ENCODE measurements at places on chromosomes 12 and 14.
A peak's percentile ranks its signal among the peaks of the same experiment; 100 is the strongest.

- DNase-seq: no peak
Observed at GRCh38 chr12:46256942-46257341, 11.9 kb downstream of the SLC38A1 start.

DNA sequence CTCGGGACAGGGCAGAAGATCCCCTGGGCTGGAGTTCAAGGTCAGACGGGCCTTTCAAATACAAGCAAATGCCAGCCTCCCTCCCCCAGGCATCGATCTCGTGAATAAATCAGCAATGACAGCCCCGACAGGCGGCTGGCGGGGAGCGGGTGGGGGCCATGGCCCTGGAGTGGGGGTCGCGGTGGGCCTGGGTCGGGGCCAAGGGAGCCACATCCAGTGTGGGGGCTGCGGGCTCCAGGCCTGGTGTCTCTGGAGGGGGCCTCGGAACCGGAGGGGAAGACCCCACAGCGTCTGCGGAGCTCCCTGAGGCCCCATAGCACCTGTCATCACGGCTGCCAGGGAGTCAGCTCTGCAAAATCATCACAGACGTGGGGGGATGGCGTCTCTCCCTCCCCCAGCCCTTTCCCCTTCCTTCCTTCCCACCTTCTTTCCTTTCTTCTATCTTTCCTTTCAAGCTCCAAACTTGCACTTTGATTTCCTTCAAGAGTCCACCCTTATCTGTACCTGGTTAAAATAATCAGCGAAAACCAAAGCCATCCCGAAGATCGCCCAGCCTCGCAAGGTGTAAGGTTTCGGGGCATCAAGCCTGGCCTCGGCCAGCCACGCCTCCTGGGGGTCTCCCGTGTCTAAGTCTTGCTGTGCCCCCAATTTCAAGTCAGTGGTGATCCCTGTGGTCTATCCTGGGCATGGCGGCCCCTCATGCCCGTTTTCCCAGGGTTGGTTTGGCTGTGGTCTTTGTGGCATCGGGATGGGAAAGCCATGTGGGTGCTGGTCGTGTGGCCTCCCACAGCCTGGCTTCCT, 92.1 kb downstream of the NOC4L start:
- DNase-seq: no peak

DNA sequence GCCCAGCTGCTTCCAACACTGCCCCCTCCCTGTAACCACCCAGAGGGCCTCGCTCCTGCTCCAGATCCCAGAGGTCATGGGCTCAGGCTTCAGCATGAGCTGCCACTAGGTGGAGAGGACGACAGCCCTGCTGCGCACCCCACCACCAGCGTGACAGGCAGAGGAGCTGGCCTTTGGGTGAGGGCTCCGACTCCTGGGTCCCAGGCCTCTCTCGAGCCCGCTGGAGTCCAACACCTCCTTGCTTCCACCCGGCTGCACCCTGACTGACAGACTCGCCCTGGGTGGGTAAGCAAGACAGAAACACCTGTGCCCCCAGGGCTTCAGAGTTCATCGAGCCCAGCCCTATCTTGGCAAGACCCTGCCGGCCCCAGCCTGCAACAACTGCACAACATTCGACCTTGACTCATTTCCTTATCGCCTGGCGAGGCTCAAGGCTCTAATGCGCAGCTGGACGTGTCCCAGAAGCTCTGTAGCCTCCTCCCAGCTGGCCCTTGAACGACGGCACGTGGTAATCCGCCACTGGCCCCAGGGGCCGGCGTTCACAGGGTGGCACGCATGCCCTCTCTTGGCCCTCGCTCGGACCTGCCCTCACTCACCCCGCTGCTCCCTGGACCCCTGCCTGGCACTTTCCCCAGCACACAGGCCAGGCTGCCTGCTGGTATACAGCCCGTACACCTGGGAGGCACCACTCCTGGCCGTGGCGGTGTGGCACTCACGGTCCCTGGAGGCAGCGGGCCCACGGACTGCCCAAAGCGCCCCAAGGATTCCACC, 28.0 kb downstream of the VPS37B start:
- DNase-seq: no peak

GRCh38 chr12:108633534-108634248, at the start of gene SELPLG:
SELPLG (minus strand) TSS chr12:108633894; CDS start chr12:108624307, 9,587 bp downstream.
- no peak for DNase-seq

DNA sequence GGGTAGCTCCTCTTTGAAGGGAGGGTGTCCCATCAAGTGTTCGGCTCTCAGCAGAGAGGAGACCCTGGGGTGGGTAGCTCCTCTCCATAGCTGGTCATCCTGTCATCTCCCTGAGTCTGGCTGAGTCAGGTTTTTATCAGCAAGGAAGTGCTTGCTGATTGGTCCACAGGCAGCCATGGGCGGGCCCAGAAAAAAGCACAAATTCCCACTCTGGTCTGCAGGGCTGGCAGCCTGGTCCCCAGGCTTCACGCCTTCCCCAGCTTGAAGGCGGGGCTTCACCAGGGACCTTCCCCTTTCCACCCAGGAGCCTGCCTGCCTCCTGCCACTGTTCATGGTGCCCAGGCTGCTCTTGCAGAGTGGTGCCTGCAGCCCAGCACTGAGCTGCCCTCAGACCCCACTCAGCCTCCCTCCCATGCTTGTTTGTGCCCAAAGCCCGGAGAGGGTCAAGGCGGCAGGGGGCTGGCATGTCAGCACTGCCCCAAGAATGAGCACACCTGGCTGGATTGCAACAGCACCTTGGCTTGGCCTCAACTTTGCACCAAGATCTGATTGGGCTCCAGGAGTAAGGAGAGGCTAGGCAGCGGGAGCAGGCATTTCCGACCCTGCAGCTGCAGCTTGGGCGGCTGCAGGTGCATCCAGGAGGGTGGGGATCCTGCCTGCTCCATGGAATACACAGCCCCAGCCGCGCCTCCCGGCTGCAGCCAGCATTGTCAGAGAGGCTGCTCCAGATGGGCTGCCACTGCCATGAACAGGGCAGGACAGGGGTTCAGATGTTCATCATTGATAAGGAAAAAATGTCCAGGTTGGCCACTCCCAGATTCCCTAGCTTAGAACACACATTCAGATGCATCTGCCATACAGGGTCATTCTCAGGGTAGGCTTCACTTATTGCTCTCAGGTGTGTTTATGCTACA, 22.0 kb upstream of the WDR89 start:
- DNase-seq: no peak

- DNase-seq: peak; percentile 44
Observed at GRCh38 chr14:101628471-101628966, 67.2 kb downstream of the DIO3 start.

DNA sequence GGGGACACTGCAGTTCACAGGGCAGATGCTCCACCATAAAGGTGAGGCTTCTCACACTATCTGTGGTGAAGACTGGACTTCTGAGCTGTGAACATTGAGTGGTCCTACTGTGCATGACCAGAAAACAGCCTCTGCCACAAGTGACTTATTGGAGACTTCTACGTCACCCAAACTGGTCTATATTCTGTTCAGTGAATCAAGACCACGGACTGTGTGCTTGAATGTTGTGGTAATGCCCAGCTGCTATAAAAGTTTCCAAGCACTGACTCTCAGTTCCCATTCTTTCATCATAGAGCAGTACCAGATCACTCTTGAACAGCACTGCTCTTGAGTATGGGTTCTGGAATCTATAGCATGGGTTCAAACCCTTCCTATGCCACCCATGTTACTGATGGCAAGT, 4.8 kb upstream of the PLEK2 start:
- no peak for DNase-seq

GRCh38 chr12:111488798-111489197, 83.1 kb downstream of the SH2B3 start:
- no peak for DNase-seq

DNA sequence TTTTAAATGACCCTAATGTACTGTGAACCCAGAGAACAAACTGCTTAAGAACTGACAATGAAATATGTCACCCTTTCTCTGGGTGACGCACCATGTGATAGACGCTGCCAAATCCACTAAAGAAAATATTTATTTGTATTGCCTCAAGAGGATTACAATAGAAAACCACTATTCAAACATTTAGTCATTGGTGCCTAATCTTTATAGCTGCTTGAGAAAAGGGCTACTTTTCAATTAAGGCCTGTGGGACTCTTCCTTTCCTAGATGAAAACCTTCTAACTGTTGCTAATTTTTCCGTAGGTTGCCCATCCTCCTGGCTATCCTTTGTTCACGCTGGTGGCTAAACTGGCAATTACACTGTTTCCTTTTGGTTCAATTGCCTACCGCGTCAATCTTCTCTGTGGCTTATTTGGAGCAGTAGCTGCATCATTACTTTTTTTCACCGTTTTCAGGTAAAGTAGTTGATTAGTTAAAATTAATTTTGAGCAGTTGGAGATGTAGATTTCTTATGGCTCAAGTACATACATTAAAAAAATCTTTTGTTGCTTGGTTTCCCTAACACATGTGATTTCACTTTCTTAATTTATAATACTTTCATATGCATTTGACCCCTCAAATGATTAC, 6.0 kb downstream of the TMEM260 start:
- DNase-seq: peak; percentile 76

GRCh38 chr12:62540354-62540753, 73.7 kb downstream of the MON2 start:
- DNase-seq: no peak

DNA sequence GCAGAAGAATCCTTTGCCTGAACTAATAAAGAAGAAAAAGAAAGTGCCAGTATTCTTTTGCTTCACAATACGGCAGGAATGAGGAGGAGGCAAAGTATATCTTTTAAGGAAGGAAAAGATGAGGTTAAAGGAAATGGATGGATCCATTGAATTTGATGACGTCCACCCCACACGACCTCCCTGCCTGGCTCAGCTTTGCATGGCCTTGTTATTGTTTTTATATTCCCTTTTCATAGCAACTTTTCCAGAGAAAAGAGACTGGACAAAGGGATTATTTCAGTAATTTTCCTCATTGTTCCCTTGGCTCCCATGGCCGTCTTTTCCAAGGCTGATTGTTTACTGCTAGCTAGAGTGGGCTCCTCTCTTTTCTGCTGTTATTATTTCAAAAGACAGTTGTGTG, 123.2 kb upstream of the SEL1L start:
- no peak for DNase-seq

GRCh38 chr14:101400830-101401229, 160.5 kb upstream of the DIO3 start:
- DNase-seq: no peak
